ENCODE measurements at places on chromosomes 7 and 10.

GRCh38 chr10:17109046-17109445 lies 20.6 kb downstream of the CUBN start:
- no peak for DNase-seq

DNA sequence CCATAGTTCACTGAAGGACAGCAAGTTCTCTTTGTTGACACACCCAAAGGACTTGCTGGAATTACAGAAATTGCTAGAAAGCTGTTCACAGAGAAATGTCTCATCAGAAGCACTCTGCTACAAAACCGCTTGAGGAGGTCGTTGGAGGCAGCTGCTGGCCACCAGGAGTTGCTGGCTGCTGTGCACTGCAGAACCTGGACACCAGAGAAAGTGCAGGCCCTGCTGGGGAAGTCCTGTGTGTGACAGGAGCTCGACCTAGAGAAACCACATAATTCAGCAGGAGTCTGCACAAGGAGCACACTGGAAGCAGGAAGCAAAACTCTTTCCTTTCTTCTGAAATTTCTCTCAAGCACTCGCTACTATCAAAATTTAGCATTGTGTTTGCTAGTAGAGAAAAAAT lies 461.5 kb upstream of the GHITM start:
- no peak for DNase-seq

DNA sequence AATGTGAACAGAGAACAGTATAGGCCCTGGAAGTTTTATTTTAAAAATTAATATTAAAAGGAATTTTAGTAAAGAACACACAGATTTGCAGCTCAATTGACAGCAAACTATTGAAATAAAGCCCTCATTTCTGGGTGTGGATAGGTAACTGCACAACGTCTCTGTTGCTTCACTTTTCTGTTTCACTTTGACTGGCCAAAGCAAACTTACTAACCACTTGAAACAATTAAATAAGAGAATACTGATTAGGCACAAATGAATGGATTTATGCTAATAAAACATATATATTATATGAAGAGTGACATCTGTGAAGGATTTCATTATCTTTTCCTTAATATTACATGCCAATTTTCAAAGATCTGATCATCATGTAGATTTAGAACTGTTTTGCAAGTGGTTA lies 11.9 kb downstream of the ZNF804B start:
- DNase-seq, result no peak

GRCh38 chr7:28705350-28705749 lies 252.8 kb downstream of the TRIL start:
- no peak for DNase-seq

GRCh38 chr10:128263891-128264688 lies 137.9 kb upstream of the MKI67 start:
- no peak for DNase-seq

DNA sequence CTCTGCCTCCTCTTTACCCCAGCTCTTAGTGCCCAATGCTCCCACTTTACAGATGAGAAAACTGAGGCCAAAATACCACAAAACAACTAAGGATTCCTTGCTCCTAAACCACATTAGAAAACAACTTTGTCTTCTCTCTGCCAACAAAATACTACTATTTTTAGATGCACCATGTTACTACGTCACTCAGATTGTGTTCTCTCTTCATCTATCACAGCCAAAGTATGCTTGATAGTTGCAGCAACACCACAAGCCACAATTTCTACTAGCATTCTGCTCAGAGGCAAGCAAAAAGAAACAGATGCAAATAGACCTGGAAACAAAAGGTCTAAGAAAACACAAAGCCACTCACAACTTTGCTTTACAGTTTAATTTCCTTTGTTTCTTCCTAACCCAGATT lies 3.3 kb upstream of the PDE1C start:
- DNase-seq, result no peak

DNA sequence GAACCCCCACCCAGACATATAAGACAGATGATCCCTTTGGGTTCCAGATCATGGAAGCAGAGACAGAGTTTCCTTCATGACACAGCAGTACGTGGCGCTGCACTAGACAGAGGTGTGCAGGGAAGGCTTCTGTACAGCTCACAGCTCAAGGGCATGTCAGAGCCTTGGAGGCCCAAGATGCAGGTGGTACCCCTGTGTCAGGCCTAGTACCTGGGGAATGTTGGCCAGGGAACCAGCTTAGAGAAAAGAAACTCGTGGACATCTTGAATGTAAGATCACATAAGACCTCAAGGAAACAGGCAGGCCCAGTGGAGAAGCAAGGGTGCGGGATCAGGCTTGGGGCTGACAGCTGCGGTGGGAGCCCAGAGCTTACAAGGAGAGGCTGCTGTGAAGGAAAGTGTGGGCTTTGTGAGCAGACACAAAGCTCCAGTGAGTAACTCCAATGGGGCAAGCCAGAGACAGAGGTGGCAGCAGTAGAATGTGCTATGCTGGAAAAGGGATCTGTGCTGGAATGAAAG lies 91.4 kb downstream of the WDFY4 start:
- no peak for DNase-seq

Measured in T-helper 17 cell (primary cell).